ENCODE measurements at places on chromosomes 1 and 21. TPM values are rescaled to one million over a fixed set of nuclear protein-coding genes. Genes with fewer than 3 reads are reported as not detected.

LPAR3 gene
- total RNA-seq = not detected

AADACL4 gene
- total RNA-seq = not detected

BSND gene
- total RNA-seq = not detected

RGS8 gene
- total RNA-seq = not detected

Measured in Peyer's patch (tissue), 4 donors.